ENCODE measurements at places on chromosomes 3 and 15.

- DNase-seq: no peak
Measured at GRCh38 chr15:99586121-99586520, 20.3 kb downstream of the MEF2A start.

GRCh38 chr3:2535206-2535605 is 436.5 kb downstream of the CNTN4 start:
- no peak for DNase-seq

DNA sequence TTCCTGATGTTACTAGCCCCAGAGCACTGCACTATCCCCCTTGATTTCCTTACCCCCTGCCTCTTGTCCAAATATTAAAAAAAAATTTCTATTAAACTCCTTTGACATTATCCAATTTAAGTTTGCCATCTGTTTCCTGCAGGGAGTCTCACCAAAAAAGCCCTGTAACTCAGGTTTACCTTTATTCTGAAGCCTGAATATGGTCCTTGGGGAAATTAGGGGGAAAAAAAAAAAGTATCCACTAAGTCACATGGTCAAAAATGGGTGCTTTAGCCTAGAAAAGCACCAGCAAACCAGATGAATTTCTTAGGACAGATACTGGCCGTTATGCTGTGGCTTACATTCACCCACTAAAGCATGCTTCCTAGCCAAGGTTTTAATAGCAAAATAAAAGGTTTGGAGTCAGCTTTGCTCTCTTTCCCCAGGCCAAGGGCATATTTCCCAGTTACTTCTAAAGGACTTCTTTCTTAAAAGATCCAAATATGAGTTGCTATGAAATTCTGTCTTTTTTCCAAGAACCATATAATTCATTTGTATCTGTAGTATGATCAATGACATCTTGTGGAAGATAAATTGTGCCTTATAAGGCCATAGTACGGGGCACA is 394.9 kb downstream of the LSAMP start:
- no peak for DNase-seq

- no peak for DNase-seq
Measured at GRCh38 chr3:11618904-11619303, 24.8 kb downstream of the VGLL4 start.

- DNase-seq: no peak
Measured at GRCh38 chr3:110774496-110775265, 296.9 kb upstream of the NECTIN3 start.

GRCh38 chr3:102006812-102007485 is 157.6 kb downstream of the NFKBIZ start:
- DNase-seq: no peak

GRCh38 chr3:55327131-55327920 is 159.8 kb downstream of the WNT5A start:
- no peak for DNase-seq

- DNase-seq: no peak
Measured at GRCh38 chr15:83209333-83209732, 1.7 kb upstream of the HDGFL3 start.

DNA sequence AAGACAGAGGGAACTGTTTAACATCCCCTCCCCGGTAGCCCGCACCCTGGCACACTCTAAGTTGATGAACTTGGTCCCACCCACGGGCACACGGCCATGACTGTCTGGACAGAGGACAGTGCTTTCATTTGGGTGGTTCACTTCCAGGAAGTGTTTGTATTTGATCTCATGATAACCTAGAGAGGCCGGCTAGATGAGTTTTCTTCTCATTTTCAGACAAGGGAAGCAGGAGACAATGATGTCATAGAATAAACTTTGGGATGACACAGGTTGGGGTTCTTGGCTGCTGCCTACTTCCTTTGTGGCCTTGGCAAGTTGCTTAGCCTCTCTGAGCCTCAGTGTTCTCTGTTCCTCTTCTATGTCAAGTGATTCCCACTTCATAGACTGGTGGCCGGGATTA is 16.1 kb upstream of the LYSMD4 start:
- no peak for DNase-seq
